PC-3 (cell line): ENCODE measurements at places on chromosomes 2 and 18. TPM values are rescaled to one million over a fixed set of nuclear protein-coding genes. Genes with fewer than 3 reads are reported as not detected.

The PSD4 gene
- 46.6 and 60.3 TPM in 2 replicates for total RNA-seq

The DLX1 gene
- total RNA-seq = 7.6 and 13.2 TPM in 2 replicates

The PPP1R1C gene
- total RNA-seq = 1.4 and 1.5 TPM in 2 replicates

The OR6B2 gene
- total RNA-seq = not detected in 2 replicates

The KCNK3 gene
- 0.04 and 0.69 TPM in 2 replicates for total RNA-seq

The EVX2 gene
- not detected in 2 replicates for total RNA-seq

- no peak overlapping the region for H3K4me3 ChIP-seq
- DNase-seq = no peak
- H3K36me3 ChIP-seq = no peaks in the 10 kb centered on the region
- peaks cover 9% of the 10 kb centered on the region for H3K4me1 ChIP-seq
- no peaks in the 10 kb centered on the region for H3K27me3 ChIP-seq
- H3K27ac ChIP-seq = no peak overlapping the region
Measured at GRCh38 chr18:48634491-48634890, 95.7 kb downstream of the CTIF start.

DNA sequence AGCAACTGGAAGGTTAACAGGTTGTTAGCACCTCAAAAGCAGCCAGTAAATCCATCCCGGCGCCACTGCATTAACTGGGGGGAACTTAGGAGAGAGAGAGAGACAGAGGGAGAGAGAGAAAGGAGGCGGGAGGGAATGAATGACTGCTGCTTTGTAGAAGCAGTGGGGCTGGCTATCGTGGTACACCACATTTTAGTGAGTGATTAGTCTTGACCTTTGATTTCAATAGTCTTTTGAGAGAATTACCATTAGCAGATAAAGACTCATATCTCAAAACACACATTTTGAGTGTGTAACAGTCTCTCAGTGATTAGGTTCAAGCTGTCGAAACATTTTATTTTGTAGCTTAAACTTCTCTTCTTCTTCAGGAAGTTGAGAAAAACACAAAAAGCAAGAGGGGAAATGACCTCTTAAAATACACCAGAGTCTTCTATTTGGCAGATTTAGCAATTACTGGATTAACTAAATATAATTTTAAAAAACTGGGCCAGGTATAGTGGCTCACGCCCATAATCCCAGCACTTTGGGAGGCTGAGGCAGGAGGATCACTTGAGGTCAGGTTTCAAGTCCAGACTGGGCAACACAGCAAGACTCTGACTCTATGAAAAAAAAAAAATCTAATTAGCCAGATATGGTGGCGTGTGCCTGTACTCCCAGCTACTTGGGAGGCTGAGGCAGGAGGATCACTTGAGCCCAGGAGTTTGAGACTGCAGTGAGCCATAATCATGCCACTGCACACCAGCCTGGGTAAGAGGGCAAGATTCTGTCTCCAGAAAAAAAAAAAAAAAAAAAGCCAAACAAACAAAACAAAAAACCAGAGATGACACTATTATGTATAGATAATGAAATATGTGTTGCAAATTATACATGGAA is 22.0 kb upstream of the PNO1 start:
- peaks cover 18% of the 10 kb centered on the region for H3K36me3 ChIP-seq
- no peaks in the 10 kb centered on the region for H3K4me1 ChIP-seq

DNA sequence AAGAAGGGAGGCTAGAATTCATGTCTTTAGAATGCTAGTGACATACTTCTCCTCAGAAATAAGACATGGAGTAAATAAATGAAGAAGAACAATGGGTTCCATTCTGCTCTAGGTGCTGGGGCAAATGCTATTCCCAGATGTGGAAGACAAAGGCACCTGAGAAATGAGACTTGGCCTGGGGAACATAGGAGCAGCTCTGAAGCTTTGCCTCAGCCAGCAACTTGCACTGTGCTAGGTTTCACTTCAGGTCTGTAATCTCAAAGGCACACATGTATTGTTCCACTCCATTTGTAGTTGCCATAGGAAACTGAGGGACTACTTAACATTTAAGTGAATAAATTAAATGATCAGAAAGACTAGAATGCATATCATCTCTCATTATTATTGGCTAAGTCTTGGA is 538.9 kb upstream of the REG3G start:
- H3K4me1 ChIP-seq = no peaks in the 10 kb centered on the region
- no peaks in the 10 kb centered on the region for H3K36me3 ChIP-seq
- no peak for DNase-seq
- H3K4me3 ChIP-seq = no peak overlapping the region
- H3K27ac ChIP-seq = no peak overlapping the region
- no peaks in the 10 kb centered on the region for H3K27me3 ChIP-seq

DNA sequence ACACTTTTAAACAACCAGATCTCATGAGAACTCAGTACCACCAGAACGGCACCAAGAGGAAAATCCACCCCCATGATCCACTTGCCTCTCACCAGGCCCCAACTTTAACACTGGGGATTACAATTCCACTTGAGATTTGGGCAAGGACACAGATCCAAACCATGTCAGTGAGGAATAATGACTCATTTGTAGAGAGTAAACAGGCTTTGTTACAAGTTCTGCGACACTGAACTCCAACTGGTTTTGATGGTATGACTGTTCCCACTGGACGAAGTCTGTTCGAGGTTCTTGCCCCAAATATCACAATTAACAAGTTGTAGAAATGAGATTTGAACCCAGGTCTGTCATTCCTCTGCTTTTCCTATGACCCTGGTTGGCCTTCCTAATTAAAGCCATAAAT is 718.1 kb upstream of the ID2 start:
- no peaks in the 10 kb centered on the region for H3K27me3 ChIP-seq
- no peak overlapping the region for H3K27ac ChIP-seq
- peaks cover 15% of the 10 kb centered on the region for H3K4me1 ChIP-seq
- peak; percentile 41 for DNase-seq

GRCh38 chr2:42186945-42187632 is 17.9 kb downstream of the EML4 start:
- no peaks in the 10 kb centered on the region for H3K4me1 ChIP-seq
- H3K27me3 ChIP-seq = no peaks in the 10 kb centered on the region
- H3K4me3 ChIP-seq = no peak overlapping the region
- no peak overlapping the region for H3K27ac ChIP-seq
- no peak for DNase-seq

GRCh38 chr18:41042866-41043265 is 912.2 kb upstream of the PIK3C3 start:
- no peaks in the 10 kb centered on the region for H3K4me1 ChIP-seq
- no peaks in the 10 kb centered on the region for H3K36me3 ChIP-seq
- no peak overlapping the region for H3K4me3 ChIP-seq
- no peak overlapping the region for H3K27ac ChIP-seq
- DNase-seq = no peak

DNA sequence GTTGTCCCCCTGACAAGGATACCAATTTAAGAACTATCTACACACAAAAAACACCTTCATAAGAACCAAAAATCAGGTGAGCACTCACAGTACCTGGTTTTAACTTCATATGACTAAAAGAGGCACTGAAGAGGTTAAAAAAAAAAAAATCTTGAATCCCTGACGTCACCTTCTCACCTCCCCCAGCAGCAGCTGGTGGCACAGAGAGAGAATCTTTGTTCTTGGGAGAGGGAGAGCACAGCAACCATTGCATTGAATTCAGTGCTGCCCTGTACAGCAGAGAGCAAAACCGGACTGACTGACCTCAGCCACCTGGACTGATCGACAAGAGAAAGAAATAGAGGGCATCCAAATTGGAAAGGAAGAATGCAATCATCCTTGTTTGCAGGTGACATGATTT is 566.0 kb downstream of the TMX3 start:
- H3K4me3 ChIP-seq = no peak overlapping the region
- H3K4me1 ChIP-seq = peaks cover 1% of the 10 kb centered on the region
- H3K36me3 ChIP-seq = no peaks in the 10 kb centered on the region
- no peak for DNase-seq
- H3K27me3 ChIP-seq = no peaks in the 10 kb centered on the region

- peaks cover 5% of the 10 kb centered on the region; the same call in 1 of the 2 replicates for H3K36me3 ChIP-seq
- no peaks in the 10 kb centered on the region for H3K27me3 ChIP-seq
- H3K27ac ChIP-seq = no peak overlapping the region
- peak; percentile 31 for DNase-seq
Measured at GRCh38 chr18:79950515-79951341, 725 bp downstream of the SLC66A2 start.

GRCh38 chr2:43637030-43637803 is at the start of gene PLEKHH2:
PLEKHH2 (plus strand) TSS chr2:43637260; CDS start chr2:43644674, 7,414 bp downstream.
- DNase-seq = peak; percentile 86
- H3K27ac ChIP-seq = no peak within 1 kb of the TSS
- peak within 1 kb of the TSS; percentile 76 for H3K4me3 ChIP-seq
- no peaks in the 10 kb centered on the region for H3K27me3 ChIP-seq

GRCh38 chr2:8767324-8767723 is 70.1 kb downstream of the KIDINS220 start:
- H3K27ac ChIP-seq = no peak overlapping the region
- no peaks in the 10 kb centered on the region for H3K36me3 ChIP-seq
- no peak for DNase-seq
- no peaks in the 10 kb centered on the region for H3K27me3 ChIP-seq
- no peak overlapping the region for H3K4me3 ChIP-seq

- peaks cover 23% of the 10 kb centered on the region for H3K27me3 ChIP-seq
- no peaks in the 10 kb centered on the region for H3K36me3 ChIP-seq
- no peaks in the 10 kb centered on the region for H3K4me1 ChIP-seq
- H3K27ac ChIP-seq = no peak overlapping the region
Measured at GRCh38 chr2:240149943-240150784, 9.7 kb upstream of the OTOS start.

- H3K36me3 ChIP-seq = no peaks in the 10 kb centered on the region
- H3K27ac ChIP-seq = no peak overlapping the region
- H3K4me3 ChIP-seq = no peak overlapping the region
- H3K27me3 ChIP-seq = peaks cover 27% of the 10 kb centered on the region
- DNase-seq = no peak
Measured at GRCh38 chr2:106304612-106305184, 110.6 kb upstream of the UXS1 start.

DNA sequence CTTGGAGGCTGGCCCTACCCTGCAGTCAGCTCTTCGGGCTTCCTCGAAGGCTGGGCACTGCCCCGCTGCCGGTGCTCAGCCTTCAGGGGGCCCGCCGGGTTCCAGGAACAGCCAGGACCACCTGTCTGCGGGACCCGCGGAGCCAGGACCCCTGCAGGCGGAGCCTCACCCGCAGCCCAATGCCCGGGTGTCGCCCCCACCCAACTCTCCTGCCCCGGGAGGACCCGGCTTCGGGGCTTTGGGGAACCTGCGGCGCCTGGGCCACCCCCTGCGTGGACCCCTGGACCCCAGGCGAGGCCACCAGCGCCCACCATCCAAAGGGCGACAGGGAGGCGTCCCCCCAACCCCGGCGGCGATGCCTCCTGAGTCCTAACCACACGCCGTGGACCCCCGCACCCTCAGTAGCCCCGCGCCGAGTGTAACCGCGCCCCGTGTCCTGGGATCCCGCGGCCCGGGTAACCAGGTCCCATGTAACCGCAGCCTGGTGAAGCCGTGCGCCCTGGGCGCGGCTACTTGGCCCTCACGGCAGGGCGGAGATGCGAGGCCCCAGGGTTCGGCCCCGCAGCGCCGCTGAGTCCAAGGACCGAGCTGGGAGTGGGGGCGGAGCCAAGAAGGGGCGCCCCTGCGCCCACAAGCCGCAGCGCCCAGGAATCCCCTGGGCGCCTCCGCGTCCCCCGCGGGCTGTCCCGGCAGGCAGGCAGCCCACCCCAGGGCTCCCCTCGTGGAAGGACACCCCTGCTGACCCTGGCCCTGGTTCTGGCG is 11.0 kb upstream of the UBE2F start:
- no peak for DNase-seq
- H3K4me1 ChIP-seq = no peaks in the 10 kb centered on the region
- no peaks in the 10 kb centered on the region for H3K27me3 ChIP-seq
- no peaks in the 10 kb centered on the region for H3K36me3 ChIP-seq
- H3K27ac ChIP-seq = no peak overlapping the region
- no peak overlapping the region for H3K4me3 ChIP-seq

DNA sequence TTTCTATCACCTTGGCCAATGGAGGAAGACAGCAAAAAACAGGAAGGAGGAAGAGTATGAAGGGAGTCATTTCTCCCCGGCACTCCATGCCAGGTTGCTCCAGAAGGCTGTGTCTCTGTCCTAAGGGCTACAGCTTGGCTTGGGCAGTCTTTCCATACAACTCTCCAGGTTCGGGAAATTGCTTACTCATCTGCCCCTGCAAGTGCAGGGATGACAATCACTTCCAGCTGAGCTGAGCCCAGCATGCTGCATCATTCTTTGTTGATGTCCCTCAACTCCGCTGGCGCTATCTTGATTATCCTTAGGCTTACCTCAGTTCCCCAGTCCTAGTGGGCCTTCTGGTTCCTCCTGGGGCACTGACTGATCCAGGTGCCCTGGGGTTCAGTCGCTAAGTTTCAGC is 86.9 kb upstream of the COPS8 start:
- H3K27ac ChIP-seq = peak overlapping the region; percentile 95
- no peaks in the 10 kb centered on the region for H3K36me3 ChIP-seq
- no peaks in the 10 kb centered on the region for H3K27me3 ChIP-seq
- peak overlapping the region; percentile 54 for H3K4me3 ChIP-seq
- peaks cover 40% of the 10 kb centered on the region for H3K4me1 ChIP-seq
- peak; percentile 67 for DNase-seq
